CD4-positive, alpha-beta T cell treated with Interleukin-15 for 1 hour (primary cell): ENCODE measurements at places on chromosomes 2 and 18.

- DNase-seq, result no peak
These were observed 70.4 kb upstream of the DNER start for GRCh38 chr2:229784791-229785190.

- DNase-seq, result no peak
These were observed 53.7 kb upstream of the AQP4 start for GRCh38 chr18:26919201-26919600.

DNA sequence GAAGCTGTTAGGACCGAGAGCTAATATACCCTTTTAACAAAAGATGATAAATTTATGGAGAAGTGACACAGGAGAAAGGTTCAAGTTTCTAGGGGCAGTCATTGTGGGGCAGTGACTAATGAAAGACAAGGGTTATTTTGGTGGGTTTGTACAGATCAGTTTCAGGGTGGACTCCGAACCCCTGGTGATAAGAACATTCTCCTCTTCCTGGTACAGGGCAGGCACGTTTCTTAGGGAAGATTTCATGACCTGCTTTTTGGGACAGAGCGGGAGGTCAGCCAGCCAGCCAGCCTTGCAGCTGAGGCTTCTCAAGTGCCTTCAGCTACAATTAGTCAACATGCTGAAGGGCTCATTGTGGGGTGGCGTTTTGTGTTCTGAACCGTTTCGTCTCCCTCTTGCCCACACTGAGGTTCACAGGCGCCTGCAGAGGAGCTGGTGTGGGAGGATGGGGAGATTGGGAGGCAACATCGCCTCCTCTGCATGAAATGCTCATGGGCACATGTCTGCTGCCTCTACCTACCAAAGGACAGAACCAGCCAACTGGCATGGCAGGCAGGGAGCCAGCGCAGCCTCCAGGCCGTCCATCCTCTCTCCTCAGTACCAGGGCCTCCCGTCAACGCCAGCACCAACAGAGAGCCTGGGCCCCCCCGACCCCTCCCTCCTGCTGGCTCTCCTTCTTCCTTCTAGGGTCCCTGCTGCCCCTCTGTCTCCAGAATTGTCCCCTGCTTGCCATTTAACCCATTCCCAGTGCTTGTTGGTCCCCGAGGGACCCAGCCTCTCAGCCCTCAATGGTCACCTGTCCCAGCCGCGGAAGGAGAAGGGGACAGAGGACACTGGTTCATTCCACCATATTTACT lies 9.6 kb downstream of the CHMP1B start:
- DNase-seq, result no peak

GRCh38 chr2:41784496-41784895 lies 263.3 kb upstream of the PKDCC start:
- DNase-seq, result no peak

- no peak for DNase-seq
These were observed 150.8 kb downstream of the PXDN start for GRCh38 chr2:1593371-1594122.

DNA sequence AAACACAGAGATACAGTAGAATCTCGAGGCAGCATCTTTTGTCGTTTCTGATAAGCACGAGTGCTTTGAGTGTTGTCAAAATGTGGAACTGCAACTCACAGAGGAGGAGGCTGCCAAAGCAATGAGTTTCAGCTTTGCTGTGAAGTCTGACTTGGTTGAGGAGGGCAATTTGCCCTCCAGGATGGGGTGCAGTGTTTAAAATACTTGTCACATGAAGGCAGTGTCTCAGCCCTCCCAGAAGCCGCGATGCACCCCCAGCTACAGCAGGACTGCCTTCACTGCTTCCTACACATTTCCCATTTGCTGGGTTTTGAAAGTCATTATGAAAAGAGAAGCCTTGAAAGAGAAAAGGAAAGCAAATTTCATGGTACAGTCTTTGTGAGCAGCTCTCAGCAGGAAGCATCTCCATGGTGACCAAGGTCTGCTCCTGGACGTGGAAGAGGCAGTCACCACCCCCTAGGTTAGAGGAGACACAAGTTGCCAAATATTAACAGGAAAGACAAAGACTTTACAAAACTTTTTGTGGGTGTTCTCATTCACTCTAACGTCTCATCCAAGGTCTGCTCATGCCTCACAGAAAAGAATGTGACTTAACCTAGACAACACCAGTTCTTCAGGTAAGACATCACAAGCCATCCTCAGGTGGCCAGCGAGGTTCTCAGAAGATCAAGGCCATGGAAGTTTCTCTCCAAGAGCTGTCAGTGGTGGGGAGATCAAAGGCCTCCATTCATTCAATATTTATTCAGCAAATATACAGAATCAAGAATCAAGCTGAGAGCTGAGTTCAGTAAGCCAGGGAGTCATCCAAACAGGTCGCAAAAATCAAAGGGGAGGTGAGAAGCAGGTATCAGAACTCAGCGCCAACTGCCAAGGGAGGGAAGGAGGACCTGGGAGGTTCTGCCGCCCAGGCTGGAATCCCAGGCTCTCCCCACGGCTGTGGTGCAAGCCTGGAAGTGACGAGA lies 476.0 kb downstream of the EIPR1 start:
- DNase-seq, result no peak

DNA sequence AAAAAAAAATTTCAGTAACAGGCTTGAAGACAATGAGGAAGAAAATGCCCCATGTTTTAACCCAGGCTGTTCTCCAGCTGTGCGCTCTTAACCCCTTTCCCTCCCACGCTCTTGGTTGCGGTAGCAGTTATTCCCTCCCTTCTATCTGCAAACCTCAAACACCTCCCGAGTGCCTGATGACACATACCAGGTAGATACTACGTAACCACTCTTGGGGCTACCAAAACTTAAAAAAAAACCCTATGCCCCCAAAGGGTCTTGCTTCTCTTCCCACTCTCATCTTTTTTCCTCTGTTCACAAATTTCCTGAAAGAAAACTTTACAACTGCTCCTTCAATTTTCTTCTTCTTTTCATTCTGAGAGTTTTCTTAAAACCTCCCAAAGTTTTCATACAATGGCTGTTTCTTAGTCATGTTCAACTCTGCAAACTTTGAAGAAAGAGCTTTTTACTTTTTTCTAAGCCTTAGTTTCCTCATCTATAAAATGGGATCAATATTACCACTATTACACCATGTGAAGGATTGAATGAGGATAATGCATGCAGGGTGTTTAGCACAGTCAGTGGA lies 4.9 kb upstream of the DRC1 start:
- no peak for DNase-seq

DNA sequence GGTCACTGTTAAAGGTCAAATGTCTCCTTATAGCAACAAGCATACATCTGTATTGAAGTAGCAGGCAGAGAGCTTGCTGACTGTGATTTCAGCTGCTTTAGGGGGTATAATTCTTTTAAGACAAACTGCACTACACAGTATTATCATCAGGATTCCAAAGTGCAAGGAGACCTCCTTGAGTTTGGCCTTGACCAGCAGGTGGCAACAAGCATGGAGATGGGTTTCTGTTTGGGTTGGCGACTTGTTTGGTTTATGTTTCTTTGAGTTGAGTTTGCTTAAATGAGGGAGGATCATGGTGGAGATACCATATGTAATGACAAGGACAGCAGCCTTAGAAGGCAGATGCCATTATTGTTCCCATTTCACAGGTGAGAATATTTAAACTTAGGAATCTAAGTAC lies 681.0 kb upstream of the ID2 start:
- DNase-seq, result no peak
